ENCODE measurements at places on chromosomes 2 and 18. TPM values are rescaled to one million over a fixed set of nuclear protein-coding genes. Genes with fewer than 3 reads are reported as not detected.

DNA sequence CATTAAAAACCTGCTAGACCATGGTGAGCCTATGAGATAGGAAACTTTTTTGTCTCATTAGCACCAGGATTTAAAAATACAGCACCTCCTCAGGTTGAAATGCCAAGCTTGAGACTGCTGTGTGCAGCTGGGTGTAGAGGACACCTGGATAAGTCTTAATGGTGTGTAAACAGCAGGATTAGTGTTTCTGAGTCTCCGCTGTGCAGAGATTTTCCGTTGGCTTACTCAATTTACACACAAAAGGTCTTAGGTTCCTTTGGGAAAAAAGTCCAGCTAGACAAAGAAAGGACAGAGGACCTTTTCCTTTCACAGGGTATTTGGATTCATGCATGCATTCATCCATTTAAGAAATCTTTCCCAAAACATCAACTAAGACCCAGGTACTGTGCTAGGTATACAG lies 168.1 kb downstream of the NRXN1 start:
- ATAC-seq, result no peak

GRCh38 chr18:43533371-43533770 lies 256.1 kb upstream of the SYT4 start:
- no peak for ATAC-seq

- ATAC-seq, result peak; percentile 64
Observed at GRCh38 chr18:11689669-11690565, 853 bp downstream of the GNAL start.

DNA sequence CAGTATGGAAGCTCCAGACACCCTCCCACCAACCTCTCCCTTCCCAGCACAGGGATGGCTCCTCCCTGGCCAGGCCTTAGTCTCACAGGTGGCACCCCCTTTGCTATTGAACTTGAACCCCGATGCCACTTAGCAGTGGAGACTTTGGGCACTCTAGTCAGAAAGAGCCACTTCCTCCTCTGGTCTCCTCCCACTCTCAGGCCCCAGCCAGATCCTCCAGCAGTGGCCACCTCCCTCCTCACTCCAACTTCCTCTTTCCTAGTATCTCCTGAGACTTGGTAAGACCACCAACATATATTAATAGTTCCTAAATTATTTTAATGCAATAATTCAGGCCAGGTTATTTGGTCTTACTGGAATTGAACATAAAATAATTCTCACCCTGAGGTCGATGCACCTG lies 437.2 kb upstream of the ID2 start:
- no peak for ATAC-seq

- no peak for ATAC-seq
Observed at GRCh38 chr18:32293107-32293506, 103.3 kb downstream of the MEP1B start.

GRCh38 chr2:22998359-22998758 lies 386.6 kb upstream of the KLHL29 start:
- ATAC-seq, result no peak

DNA sequence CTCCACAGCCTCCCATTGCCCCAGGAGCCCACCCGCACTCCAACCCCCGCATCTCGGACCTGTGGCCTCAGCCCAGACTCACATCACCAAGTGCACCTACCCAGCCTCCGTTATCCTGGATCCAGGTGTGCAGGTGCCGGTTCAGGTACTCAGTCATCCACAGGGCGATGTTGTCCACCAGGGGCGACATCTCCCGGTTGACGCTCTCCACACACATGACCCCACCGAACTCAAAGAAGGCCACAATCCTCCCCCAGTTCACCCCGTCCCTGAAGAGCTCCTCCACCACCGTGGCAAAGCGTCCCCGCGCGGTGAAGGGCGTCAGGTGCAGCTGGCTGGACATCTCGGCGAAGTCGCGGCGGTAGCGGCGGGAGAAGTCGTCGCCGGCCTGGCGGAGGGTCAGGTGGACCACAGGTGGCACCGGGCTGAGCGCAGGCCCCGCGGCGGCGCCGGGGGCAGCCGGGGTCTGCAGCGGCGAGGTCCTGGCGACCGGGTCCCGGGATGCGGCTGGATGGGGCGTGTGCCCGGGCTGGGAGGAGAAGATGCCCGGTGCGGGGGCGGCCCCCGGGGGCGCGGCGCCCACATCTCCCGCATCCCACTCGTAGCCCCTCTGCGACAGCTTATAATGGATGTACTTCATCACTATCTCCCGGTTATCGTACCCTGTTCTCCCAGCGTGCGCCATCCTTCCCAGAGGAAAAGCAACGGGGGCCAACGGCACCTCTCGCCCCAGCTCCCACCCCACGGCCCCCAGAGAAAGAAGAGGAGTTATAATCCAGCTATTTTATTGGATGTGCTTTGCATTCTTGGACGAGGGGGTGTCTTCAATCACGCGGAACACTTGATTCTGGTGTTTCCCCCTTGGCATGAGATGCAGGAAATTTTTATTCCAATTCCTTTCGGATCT lies 1.3 kb downstream of the BCL2 start:
- ATAC-seq, result peak; percentile 5

- ATAC-seq, result no peak
Observed at GRCh38 chr2:18750672-18751554, 161.5 kb upstream of the NT5C1B start.

- ATAC-seq, result no peak
Observed at GRCh38 chr18:76233406-76233805, 261.6 kb downstream of the ZNF516 start.

DNA sequence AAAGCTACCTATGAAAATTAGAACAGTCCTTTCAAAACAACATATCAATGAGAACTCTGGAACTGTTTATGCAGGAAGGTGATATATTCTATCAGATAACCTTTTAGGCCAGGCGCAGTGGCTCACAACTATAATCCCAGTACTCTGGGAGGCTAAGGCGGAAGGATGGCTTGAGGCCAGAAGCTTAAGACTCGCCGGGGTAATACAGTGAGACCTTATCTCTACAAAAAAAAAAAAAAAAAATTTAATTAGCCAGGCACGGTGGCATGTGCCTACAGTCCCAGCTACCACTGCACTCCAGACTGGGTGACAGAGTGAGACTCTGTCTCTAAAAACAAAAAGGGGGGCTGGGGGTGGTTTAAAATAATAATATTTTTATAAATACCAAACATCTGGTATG lies 77.9 kb downstream of the OSBPL1A start:
- ATAC-seq, result no peak

- ATAC-seq, result peak; percentile 98
Observed at GRCh38 chr2:234135750-234136221, 85.3 kb downstream of the SPP2 start.

DNA sequence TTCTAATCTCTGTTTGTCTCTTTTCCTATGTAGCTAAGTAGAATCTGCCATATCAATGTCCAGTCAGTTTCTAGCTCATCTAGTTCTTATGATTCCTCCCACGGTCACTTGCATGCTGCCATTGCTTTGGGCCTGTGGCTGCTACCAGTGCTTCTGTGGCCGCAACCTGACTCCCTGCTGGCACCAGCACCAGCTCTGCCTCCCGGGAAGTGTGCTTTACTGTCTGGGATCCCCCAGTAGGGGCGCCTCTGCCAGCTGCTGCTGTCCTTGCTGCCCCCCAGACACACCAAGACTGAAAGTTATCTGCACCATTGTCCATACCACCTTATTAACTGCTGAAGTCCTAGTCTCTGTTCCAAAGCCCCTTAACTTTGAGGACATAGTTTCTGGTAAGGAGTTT lies 56.3 kb downstream of the RAPGEF4 start:
- ATAC-seq, result no peak

GRCh38 chr2:234488913-234489451 lies 7.9 kb downstream of the ARL4C start:
- ATAC-seq, result no peak

DNA sequence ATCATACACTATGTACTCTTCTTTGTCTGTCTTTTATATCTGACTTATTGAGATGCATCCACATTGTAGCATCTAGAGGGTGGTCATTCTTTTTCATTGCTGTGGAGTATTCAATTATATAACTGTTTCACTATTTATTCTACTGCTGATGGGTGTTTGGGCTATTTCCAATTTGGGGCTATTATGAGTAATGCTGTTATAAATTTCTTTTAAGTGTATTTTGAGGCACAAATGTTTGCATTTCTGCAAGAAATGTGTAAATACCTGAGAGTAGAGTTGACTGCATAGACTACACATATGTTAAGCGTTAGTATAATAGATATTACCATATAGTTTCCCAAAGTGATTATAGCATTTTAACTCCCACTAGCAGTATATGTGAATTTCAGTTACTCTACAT lies 26.9 kb upstream of the PPP1R1C start:
- ATAC-seq, result no peak

GRCh38 chr2:30139131-30139870 lies 7.5 kb upstream of the YPEL5 start:
- ATAC-seq, result no peak

GRCh38 chr2:159891917-159892730 lies 94.1 kb upstream of the CD302 start:
- ATAC-seq, result no peak

- no peak for ATAC-seq
Observed at GRCh38 chr2:134406311-134406710, 152.4 kb downstream of the MGAT5 start.

- ATAC-seq, result no peak
Observed at GRCh38 chr2:238786379-238786778, 61.5 kb upstream of the TWIST2 start.

GRCh38 chr2:240741091-240741490 lies 49.4 kb downstream of the AQP12A start:
- no peak for ATAC-seq

DNA sequence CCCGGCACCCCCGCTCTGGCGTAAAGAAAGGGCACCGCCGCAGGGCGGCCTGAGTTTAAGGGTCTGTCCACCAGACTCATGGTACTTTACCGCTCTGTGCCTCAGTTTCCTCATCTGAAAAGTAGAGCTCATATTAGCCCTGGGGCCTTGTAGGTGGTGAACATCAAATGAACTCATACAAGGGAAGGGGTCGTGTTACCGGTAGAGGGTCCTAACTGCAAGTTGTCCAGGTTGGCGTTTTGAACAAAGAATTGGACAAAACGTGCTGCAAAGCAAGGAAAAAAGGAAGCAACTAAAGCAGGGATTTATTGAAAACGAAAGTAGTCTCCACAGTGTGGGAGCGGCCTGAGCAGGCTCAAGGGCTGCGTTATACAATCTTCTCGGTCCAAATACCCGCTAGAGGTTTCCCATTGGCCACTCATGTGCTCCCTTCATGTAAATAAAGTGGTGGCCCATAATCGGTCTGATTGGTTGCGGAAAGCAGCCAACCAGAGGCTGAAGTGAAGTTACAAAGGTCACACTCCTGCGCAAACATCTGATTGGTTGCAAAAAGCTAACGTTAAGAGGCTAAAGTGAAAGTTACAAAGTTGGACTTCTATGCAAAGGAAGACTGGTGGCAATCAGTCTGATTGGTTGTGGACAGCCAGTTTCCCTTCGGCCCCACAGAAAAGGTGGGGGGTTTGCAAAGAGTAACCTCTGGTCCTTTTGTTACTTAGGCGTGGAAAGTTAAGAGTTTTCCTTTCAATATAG lies 80.7 kb upstream of the LDLRAD4 start:
- no peak for ATAC-seq

GRCh38 chr2:99811544-99811943 lies 321.7 kb upstream of the REV1 start:
- no peak for ATAC-seq

DNA sequence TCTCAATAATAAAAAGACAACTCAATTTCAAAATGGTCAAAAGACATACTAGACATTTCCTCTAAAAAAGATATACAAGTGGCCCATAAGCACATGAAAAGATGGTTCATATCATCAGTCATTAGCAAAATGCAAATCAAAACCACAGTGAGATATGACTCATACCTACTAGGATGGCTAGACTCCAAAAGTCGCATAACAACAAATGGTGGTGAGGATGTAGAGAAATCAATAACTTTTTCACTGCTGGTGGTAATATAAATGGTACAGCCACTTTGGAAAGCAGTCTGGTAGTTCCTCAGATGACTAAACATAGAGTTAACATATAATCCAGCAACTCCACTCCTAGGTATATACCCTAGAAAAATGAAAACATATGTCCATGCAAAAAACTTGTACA lies 242.3 kb upstream of the NOL4 start:
- no peak for ATAC-seq

DNA sequence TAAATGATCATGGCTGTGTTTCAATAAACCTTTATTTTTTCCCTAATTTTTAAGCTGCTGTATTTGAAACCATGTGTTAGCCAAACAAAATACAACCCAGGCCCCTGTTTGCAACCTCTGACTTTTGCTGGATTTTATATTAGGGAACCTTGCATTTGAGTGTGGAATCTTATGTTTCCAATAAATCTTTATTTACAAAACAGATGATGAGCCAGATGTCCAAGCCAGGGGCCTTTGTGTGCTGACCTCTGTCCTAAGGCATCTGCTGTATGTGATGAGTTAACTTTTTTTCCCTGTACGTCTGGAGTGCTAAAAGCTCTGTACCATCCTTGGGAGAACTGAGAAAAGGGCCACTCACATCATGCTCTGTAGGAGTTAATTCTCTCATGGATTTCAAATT lies 162.9 kb downstream of the TRIB2 start:
- ATAC-seq, result no peak

GRCh38 chr18:55869556-55870501 lies 281.8 kb upstream of the TCF4 start:
- ATAC-seq, result no peak

DNA sequence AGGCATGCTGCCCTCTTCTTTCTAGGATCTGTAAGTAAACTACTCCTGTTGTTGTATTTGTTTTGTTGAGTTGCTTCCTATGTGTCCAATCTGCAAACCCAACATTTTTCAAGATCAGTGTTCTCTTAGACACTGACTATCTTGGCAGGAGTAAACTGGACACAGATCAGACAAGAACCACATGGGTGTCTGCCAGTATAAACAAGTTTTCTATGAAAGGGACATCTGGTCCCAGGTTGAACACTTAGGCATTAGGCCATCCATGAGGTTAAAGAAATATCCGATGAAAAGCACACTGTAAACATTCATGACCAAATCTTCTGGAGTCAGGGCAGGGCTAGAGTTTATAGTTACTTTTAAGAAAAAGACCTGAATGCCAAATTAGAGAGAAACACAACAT lies 441.8 kb downstream of the NYAP2 start:
- no peak for ATAC-seq

The SDC1 gene
- total RNA-seq, result 15.5 TPM

The AMER3 gene
- total RNA-seq, result 10.4 TPM

The NAT8 gene
- 0.68 TPM for total RNA-seq

The IMP4 gene
- 63.3 TPM for total RNA-seq

The STARD6 gene
- total RNA-seq, result 0.31 TPM

The ABCB11 gene
- not detected for total RNA-seq

The RAB6C gene
- total RNA-seq, result 0.82 TPM

The DNAH7 gene
- 19.8 TPM for total RNA-seq

The ABCG5 gene
- 0.09 TPM for total RNA-seq

The ACOXL gene
- 0.63 TPM for total RNA-seq

The SMAD4 gene
- total RNA-seq, result 48.0 TPM

The ALKAL2 gene
- 1.2 TPM for total RNA-seq
